ENCODE measurements at places on chromosomes 2 and 18.

- DNase-seq = no peak
Observed at GRCh38 chr2:197078535-197078934, 152.0 kb upstream of the PGAP1 start.

DNA sequence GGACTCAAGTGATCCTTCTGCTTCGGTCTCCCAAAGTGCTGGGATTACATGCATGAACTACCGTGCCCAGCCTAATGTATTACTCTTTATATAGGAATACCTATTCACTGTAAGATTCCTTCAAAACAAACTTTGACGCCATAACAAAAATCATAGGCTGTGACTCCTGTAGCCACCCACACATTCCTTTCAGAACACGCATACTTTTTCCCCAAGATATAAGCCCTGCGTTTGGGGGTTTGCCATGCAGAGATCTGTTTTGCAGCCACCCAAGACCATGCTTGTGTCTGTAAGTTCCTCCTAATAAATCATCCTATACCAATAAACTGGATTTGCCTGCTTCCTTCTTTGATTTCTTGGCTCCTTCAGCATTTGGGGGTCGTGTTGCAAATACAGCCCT lies 46.0 kb upstream of the STON1 start:
- DNase-seq = no peak

DNA sequence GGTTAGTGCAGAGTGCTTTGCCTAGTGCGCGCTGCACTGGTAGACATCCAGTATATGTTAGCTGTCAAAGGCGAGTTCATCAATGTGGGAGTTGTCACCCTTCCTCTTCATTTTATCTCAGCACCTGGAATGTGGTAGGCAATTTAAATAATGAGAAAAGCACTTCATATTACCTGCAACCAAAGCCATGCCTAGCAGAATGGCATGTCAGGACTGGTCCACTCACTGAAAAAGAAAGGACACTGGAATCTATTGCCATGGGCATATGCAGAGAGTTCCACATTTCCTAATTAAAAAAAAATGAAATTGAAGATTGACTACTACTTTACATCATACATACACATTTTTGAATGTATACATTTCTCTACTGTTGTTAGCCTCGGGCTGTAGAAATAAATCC lies 139.6 kb downstream of the PAX3 start:
- DNase-seq = no peak

DNA sequence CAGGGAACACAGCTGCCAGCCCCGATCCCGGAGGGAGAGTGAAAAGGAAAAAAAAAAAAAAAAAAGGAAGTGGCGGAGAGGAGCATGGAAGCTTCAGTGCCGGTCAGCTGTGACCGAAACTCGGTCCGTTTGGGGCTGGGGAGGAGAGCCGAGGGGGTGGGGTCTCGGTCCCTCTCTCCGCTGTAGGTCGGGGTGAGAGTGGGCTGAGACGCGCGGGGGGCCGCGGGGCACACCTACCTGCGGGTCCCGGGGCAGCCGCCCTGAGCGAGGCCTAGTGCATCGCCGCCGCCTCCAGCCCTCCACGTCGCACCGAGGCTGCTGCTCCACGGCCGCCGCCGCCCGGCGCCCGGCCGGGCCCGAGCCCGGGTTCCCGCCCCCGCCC lies 536 bp downstream of the VPS54 start:
- DNase-seq = peak; percentile 12

DNA sequence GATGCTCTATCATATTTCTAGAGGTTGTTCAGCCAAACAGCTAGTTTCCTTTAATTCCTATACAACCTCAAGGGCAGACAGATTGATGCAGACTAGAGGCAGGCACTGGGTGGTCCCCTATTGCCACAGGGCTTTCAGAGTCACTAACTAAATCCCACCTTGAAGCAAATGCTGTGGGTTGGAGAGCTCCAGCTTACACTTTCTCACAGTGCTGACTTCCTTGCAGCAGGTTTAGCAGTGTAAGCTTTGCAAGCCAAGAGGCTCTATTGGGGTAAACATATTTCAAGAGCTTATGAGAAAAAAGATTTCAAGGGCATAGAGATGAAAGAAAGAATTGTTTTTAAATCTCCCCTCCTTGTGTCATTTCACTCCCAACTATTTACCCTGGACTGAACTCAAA lies 366.5 kb upstream of the CRIM1 start:
- DNase-seq = no peak

- DNase-seq = no peak
Observed at GRCh38 chr2:61295981-61296380, 134.0 kb downstream of the C2orf74 start.

GRCh38 chr2:100381240-100381639 lies 36.2 kb downstream of the CHST10 start:
- peak; percentile 25 for DNase-seq
